Stimulated activated CD8-positive, alpha-beta memory T cell treated with anti-CD3 and anti-CD28 coated beads, Interleukin-7, amount 100 ng/mL, for 4 hours (primary cell): ENCODE measurements at places on chromosomes 11 and 22.

DNA sequence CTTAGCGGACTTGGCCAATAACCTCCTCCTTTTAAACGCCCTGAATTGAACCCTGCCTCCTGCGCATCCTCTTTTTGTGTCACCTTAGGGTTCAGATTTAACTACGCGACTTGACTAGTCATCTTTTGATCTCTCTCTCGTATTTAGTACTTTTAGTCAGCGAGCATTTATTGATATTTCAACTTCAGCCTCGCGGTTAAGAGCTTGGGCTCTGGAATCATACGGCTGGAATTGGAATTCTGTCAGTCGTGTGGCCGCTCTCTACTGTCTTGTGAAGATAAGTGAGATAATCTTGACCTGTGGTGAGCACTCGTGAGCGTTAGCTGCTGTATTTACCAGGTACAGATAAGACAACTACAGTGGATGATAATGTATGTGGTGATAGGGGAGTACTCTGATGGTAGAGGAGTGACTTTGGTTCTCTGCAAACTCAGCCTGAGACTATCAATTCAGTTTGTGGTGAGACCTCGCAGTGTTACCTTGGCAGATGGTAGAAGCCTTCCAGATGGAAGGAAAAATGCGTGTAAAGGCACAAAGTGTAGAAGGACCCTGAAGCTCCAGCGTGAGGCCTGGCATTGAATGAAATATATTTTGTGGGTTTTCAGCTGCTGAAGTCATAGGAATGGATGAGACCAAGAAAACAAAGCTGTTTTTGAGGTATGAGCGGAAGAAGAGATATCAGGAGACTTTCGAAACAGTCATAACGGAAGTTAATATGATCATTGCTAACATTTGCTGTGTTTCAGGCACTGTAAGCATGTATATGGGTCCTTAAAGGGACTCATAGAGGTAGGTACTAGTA lies 682 bp downstream of the ATM start:
- DNase-seq: no peak

GRCh38 chr22:31818481-31819392 lies 64.9 kb downstream of the DEPDC5 start:
- no peak for DNase-seq

DNA sequence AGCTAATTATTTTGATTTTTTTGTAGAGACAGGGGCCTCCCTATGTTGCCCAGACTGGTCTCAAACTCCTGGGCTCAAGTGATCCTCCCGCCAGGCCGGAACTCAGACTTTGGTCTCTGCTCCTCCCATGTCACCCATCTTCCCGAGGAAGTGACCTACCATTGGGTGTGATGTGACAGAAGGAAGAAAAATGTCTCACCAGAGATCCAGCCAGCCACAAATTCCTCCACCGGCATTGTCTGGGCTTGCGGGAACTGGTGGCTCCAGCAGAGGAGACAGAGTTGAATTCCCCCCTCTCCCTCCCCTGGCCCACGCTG lies 772 bp downstream of the SLC25A45 start:
- DNase-seq: no peak

DNA sequence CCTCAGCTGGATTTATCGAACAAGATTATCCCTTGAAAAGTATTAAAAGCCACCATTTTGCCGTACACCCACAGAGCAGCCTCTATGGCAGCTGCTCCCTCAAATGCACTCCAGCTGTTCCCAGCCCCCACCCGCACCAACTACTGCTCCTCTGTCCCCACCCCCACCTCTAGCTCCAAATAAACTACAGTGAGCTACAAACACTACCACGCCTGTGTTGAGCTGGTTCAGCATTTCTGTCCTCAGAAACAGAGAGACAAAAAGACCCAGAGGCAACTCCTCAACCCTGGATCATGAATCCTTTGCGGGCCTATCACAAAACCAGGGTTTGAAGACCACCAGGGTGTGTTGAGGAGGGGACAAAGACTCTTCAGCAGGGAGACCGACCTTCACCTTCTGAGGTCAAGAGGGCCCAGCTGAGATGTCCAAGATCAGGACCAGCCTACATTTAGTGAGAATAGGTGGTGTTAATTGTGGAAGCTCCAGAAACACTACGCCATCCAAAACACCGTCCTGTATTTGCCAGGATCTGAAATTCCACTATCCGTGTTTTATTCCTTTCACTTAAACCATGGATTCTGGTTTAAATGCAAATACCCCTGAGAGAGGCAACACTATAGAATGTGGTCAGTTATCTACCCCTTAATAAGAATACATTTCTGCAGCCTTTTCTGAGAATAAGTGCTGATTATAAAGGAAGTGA lies 195.9 kb downstream of the DSCAML1 start:
- DNase-seq: no peak

GRCh38 chr11:122127020-122127419 lies 11.0 kb upstream of the BLID start:
- DNase-seq: no peak
